Esophagus squamous epithelium (tissue), 5 donors: ENCODE measurements at places on chromosomes 7 and 10.

GRCh38 chr10:75074711-75075445 is 36.6 kb upstream of the SAMD8 start:
- DNase-seq = no peak

DNA sequence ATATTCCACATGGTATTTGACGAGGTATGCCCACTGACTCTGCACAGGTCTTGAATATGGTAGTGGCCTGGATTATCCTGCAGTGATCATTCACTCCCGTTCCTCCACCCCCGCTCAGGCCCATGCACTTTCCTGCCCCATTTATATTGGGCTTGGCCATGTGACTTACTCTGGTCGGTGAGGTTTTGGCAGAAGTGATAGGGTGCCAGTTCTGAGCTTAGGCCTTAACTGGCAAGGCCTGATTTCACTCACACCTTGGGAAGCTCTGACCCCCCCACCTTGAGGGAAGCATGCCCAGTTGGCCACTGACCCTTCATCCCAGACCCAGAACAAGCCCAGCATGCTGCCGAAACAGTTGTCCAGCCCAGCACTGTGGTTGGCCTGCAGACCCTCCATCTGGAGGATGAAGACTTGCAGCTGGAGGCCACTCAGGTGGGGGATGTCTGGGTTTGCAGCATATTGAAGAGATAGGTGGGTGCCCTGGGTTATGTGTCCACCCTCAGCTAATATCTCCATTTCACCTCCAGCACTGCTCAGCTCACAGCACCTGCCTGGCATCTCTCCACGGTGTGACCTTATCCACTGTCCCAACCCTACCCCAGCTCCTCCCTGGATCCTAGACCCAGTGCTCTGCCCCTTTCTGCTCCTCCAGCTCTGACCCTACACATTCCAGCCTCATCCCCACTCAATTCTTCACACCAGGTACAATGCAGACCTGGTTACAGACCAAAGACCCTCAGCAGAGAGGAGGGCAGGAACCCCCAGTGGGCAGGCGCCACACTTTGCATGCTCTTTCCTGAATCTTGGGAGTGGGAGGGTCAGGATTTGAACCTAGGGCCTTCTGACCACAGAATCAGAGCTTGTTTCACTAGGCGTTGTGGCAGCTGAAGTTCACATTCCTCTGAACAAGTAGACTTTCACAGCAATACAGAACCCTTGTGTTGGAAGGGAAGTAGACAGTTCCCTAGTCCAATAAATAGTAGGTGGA is 138.1 kb upstream of the CHST15 start:
- no peak for DNase-seq

DNA sequence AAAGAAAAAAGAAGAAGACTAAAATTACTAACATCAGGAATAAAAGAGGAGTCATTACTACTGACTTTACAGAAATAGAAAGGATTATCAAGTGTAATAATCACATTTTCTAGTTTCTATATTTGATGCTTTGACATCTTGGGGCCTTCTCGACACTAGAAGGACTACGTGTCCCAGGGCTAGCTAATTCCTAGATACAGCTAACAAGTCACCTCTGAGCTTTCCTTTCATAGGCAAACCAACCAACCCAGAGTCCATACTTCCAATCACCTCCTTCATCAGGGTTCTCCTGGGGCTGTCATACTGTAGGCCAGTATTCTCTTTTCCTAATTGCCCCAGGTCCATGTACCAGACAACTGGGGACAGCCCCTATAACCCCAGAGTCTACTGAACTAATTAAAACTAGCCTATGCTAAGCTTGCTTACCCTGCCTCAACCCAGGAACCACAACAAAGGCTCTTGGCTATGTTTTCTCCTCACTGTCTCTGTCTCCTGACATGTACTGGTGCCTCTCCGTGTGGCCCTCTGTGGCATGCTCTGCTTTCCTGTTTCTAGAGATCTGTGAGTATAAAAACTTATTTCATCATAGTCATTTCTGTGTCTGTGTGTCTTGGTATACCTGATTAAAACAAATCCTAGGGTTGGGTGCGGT is 6.7 kb upstream of the PARP12 start:
- no peak for DNase-seq

DNA sequence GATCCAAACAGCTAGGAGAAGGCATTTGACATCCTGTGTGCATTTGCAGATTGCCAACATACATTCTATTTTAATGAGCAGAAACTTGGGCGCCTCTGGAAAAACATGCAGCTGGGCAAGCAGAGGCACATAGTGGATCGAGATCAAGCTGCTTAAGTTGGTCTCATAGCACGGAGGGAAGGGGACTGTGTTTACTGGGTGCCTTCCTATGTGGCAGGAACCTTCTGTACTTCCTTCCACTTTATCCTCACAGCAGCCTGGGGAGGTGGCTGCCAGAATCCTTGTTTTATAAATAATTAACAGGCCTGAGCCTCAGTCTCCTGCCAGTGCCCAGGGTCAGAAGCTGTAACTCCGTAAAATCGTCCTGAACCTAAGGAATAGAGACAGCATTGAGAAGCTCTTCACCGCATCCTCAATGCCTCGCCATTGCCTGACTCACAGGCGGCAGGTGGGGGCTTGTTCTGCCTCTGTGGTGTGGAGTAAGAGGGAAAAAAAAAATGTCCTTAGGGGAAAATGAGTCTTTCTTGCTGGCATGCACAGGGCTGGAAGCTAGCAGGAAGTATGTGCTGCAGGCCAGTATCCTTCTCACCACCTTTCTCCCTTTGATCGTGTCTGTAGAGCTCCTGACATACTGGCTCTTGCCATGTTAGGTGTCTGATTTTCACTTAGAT is 6.2 kb downstream of the VWA2 start:
- DNase-seq = no peak

DNA sequence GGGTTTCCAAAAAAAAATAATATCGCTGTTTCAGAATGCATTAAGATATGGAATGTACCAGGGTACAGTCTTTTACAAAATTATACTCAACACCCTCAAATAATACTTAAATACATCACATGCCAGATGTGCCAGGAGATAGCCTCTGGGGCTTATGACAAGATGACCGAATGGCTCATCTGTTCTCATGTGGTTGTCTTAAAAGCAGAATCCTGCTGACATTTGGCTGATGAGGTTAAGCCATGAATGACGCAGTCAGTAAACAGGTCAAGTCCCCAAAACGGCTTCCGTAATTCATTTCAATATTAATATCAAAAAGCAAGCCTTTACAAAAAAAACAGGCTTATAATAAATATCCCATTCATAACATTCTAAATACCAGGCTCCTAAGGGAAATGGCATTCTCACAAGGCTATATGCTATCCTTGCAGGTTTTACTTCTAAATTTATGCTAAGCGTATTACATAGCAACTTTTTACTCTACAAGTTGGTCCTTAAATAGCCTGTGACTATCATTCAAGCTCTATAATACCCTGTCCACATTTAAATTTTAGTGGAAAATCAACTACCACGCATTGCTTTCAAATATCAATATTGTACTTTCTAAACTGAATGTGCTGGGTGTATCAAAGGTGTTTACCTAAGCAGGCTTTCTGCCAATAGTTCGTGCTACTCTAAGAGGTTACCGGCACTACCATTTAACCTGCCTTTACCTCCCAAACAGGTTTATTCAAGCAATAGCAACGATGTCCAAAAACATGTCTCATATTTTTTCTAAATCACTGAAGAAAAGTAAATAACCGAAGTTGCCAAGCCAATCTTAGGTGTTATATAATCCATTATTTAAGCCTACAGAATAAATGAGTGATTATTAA is 15.6 kb downstream of the SMURF1 start:
- DNase-seq = no peak

DNA sequence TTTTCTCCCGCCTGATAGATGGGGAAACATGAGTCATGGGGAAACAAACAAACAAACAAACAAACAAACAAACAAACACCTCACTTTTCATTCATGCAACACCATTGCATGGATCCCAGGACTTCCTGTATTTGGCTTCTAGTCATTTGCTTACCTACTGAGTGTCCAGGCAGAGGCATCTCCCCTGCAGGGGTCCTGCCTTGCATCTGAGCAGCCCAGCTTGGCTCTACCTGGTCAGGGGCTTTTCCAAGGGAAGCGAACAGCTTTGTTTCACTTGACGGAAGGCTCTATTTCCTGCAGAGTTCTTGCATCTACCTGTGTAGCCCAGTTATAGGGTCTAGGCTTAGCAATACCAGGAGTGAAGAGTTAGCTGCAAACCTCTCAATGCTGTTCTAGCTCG is 374.2 kb downstream of the GATA3 start:
- DNase-seq = no peak

GRCh38 chr10:73641328-73642060 is at the start of gene MYOZ1:
Gene MYOZ1, minus strand, starts transcription at chr10:73641474. Its CDS starts 1,457 bp downstream, at chr10:73640017.
- no peak for DNase-seq

DNA sequence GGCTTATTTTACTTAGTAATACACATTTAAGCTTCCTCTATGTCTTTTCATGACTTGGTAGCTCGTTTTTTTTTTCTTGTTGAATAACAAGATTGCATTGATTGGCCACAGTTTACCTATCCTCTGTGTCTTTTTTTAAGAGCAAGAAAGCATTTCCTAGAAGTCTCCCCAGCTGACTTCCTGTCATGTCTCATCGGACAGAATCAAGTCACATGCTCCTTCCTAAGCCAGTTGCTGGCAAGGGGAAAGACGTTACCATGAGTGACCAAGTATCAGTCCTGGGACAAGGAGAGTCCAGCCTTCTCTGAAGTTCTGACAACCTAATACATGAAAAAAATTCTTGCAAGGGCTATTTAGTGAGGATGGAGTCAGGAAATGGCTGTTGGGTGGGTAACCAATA is 24.9 kb upstream of the SFRP5 start:
- DNase-seq = no peak

GRCh38 chr10:34653530-34653929 is 161.6 kb downstream of the PARD3 start:
- DNase-seq = no peak

GRCh38 chr10:79063071-79063491 is 5.7 kb upstream of the ZMIZ1 start:
- no peak for DNase-seq

DNA sequence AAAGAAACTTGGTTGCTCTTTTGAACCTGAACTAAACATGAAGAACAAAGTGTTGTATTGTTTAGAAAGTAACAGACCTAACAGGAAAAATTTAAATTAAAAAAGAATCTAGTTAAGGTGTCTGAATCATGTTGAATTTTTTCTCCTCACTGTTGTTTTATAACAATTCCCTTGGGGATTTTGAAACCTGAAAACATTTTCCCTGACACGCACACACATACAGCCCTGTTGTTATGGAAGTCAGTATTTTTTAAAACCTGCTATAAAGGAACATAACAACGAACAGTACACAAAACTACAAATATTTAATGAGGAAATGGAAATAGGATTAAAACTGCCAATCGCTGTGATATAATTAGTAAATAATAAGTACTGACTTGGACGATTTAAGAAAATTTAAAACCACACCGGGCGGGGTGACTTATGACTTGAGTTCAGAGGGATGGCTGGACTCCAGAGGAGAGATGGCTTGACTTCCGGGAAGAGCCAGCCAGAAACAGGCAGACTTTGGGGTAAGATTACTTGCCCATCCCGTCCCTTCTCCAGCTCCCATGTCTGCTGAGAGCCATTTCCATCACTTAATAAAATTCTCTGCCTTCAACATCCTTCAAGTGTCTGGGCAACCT is 16.2 kb upstream of the SPOCK2 start:
- DNase-seq = no peak

DNA sequence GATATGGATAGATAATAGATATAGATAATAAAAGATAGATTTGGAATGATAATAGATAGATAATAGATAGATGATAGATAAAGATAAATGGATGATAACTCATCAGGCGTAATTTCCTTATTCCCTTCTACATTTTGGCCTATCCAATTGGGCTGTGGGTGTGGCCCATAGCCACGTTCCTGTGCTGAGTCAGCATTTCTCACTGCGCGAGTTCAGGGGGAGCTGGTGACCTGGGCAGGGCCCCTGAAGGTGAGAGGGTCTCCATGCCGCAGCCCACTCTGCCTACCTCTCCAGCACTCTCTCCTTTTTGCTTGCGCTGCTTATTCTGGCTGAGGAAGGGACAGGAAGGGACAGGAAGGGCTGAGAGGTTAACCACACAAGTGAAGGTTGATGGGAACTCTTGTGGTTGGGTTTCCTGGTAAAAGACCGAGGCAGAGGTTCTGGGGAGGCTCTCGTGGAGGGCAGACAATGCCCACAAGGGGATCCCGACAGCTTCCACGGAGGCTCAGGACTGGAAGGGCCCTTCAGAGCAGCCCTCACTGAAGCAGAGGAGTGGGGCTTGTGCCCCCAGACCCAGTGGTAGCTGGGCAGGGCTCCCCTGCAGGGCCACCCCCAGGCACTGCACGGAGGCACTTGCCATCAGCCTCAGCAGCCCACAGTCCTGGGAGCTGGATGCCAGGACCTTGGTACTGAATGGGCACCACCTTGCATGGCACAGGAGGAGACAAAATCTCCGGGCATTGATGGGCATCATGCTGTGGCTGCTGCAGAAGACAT is 247.3 kb upstream of the PITRM1 start:
- DNase-seq = no peak
